Astrocyte (in vitro differentiated cells and primary cell): ENCODE measurements at places on chromosomes 3 and 15.

DNA sequence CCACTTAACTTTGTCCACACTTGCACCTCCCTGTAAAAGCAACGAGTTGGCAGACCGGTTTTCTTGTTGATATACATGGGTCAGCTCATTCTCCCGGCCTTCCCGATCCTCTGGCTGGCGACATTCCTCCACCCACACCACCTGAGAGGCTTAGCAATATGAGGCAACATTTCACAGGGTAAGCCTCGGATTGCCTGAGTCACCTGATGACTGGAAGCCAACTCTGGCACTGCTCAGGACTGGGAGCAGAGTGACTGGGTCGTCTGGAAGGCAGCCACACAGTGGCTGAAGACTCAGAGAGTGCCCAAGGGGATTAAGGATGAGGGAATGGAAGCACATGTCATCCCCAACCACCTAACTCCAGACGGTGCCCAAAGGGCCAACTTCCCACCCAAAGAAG lies 9.8 kb downstream of the HOMER2 start:
- peak; percentile 66 for DNase-seq

GRCh38 chr3:152267831-152268554 lies 736 bp upstream of the MBNL1 start:
- DNase-seq: no peak

- DNase-seq: no peak
These were observed 39.5 kb downstream of the ITPR1 start for GRCh38 chr3:4532535-4533112.

DNA sequence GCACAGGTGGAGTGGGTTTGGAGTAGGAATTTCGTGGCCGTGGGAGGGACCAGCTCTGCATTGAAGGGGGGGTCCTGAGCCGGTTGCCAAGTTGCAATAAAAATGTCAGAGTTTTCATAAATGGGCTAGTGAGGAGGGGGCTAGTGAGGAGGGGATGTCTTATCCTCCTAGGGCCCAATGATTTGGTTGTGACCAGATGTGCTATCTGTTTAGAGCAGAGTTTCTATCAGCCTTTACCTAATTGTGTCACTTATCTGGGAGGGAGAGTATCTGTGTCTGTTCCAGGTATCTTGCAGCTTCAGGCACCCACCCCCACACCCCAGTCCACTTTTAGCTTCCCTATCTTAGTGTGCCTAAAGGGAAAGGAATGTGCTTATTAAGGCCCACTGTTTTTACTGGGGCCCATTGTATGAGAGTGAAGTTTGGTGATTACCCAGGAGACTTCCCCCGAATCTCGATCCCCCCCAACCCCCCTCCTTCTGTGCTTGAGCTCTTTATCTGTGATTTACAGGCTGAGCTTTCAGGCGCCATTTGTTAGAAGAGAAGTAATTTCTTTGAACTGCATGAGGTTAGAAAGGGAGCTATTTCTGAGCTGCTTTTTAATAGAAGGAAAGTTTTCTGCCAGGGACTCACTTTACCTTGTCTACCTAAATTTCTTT lies 42.6 kb downstream of the PPCDC start:
- peak; percentile 39 for DNase-seq

- DNase-seq: no peak
These were observed 11.6 kb upstream of the SSUH2 start for GRCh38 chr3:8656240-8656639.

- DNase-seq: peak; percentile 74
These were observed 50.0 kb downstream of the DNAJB8 start for GRCh38 chr3:128416578-128417211.

DNA sequence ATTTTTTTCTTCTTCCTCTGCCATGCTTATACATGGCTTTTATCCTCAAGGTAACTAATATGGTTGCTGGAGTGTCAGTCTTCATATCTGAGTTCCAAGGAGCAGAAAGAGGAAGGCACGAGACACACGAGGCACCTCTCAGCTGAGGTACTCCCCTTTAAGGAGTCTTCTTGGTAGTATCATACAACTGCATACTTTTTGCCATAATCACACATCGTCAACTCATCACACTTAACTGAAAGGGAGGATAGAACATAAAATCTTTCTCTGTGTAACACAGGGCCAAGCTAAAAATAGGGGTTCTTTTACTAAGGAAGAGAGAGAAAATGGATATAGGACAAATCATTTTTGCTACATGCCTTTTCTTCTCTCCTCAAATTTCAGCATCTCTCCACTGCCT lies 104.2 kb downstream of the OXSM start:
- DNase-seq: no peak

DNA sequence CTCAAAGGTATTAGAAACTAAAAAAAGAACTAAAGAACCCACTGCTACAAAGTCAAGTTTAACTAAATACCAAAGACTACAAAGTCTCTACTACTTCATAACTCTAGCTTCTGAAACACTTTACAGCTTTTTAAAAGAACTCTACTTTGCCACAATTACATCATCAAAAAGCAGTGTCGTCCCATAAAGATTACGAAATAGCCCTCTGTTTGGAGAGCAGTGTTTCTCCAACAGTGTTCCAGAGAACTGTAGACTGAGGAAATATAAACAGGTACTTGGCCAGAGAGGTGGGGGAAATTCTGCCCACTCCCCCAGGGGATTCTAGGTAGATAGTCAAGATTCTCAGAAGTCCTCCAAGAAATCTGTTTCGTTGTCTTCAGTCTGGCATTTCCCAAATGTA lies 225.6 kb downstream of the PDZRN3 start:
- DNase-seq: no peak

GRCh38 chr15:96264351-96264798 lies 66.1 kb upstream of the NR2F2 start:
- DNase-seq: no peak

DNA sequence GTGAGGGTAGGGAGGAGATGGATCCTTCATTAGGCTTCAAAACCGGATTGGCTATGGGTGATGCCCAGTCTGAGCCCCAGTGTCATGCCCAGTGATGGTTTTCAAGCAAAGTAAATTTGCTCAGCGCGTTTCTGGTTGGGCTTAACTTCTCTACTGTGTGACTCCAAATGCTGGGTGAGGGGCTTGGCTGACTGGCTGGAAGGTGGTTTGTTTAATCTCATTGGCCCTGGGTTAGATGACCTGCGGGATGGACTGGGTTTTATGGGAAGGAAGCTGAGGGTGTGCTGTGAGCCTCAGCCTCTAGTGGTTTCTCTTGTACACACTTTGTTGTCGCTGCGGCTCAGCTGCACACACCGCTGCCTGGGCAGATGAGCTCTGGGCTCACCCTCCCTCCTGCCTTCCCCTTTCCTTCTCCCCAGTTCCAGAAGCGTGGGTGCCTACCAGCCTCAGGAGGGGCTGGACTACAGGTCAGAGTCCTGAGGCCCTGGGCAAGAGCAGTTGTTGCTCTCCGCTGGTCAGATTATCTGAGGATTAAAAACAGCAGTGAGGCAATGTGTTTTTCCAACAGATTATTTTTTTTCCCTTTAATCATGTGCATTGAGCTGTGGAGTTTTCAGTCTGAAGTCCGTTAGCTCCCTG lies 18.6 kb downstream of the PDIA5 start:
- no peak for DNase-seq

DNA sequence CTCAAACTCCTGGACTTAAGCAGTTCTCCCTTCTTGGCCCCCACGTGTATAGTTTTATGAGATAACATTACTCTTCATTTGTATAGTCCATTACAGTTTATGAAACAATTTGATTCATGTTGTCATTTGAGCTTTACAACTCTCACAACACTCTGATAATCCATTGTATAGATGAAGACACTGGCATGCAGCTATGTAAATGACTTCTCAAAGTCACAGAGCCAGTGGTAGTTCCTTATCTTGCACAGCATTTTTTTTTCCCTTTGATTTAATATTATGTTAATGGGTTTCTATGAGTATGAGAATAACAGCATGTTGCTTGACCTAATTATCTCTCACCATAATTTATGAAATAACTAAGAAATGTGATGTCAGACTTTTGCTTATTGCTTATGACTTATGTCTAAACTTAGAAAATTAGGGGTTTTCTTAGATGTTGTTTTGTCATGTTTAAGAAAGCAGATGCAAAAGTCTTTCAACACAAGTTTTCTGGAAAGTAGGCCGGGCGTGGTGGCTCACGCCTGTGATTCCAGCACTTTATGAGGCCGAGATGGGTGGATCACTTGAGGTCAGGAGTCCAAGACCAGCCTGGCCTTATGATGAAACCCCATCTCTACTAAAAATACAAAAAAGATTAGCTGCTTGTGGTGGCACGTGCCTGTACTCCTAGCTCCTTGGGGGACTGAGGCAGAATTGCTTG lies 13.3 kb downstream of the VPS8 start:
- DNase-seq: no peak

DNA sequence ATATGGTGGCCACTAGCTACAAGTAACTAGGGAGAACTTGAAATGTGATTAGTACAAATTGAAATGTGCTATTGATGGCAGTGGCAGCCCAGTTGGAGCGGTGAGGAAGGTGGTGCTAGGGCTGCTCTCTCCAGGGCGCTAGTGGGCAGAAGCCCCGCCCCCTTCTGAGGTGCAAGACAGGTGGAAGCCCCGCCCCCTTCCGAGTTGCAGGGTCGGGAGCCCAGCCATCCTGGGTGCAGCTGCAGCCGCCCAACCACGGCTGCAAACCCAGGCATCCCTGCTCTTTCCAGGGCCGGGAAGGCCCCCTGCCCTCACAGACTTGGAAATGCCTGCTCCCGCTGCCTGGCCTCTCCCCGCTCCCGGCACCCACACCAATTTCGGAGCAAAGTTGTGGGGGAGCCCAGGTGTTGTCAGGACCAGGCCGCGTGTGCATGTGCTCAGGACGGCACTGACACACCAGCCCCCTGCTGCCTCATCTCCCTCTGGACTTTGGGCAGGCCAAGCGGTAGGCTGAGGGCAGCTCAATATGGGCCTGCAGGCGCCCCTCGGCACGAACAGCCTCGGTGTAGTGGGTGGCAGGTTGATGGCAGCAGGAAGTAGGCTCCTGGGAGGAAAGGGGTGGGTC lies 10.0 kb downstream of the ATR start:
- DNase-seq: no peak

GRCh38 chr3:28294667-28295413 lies 53.4 kb downstream of the CMC1 start:
- no peak for DNase-seq

- DNase-seq: peak; percentile 90
These were observed 285.8 kb upstream of the SEMA6D start for GRCh38 chr15:47431501-47431900.

GRCh38 chr15:31831596-31831995 lies 198.7 kb upstream of the CHRNA7 start:
- DNase-seq: no peak

GRCh38 chr15:58110999-58111717 lies 27.0 kb upstream of the AQP9 start:
- no peak for DNase-seq

GRCh38 chr15:75176396-75176761 lies 25.3 kb upstream of the C15orf39 start:
- DNase-seq: no peak

DNA sequence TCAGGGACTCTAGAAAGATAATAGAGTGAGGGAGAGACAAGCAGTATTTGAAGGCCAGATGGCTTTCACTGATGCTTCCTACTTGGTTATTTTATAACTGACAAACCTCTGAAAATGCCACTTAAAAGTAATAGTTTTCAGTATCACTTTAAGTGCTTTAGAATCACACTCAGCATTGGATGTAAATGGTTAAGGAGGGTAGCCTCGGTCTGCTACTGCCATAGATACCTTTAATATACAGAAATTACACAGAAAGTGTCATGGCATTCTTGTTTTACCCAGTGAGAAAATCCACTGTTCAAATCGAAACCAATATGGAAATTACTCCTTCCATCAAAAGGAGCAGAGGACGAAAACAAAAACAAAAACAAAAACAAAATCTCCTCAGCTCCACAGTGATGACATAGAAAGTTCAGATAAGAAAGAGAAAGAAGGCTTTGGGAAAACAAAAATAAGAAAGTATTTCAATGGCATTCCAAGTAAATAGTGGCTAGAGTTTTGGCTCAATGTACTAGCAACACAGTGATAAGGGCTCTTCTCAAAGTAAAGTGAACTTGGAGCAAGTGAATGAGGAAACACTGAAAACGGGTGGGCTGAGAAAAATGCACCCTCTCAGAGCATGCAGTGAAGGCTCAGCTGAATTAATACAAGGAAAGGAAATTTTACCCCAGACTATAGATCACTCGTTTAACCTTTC lies 43.2 kb upstream of the CD47 start:
- no peak for DNase-seq

DNA sequence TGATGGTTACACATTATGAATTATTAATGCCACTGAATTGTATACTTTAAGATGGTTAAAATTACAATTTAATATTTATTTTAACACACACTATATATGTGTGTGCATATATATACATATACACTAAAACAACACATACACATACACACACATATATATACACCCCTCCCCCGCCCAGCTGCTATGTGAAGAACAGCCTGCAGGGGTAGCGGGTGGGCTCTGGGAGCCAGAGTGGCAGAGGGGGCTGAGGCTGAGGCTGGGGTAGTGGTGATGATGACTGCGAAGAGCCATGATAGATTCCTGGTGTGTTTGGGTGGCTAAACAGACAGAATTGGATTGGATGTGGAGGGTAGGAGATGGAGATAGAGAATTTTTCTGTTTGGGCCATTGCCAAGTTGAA lies 39.4 kb upstream of the APEH start:
- DNase-seq: no peak

- no peak for DNase-seq
These were observed 724.9 kb downstream of the NLGN1 start for GRCh38 chr3:174122411-174122810.

DNA sequence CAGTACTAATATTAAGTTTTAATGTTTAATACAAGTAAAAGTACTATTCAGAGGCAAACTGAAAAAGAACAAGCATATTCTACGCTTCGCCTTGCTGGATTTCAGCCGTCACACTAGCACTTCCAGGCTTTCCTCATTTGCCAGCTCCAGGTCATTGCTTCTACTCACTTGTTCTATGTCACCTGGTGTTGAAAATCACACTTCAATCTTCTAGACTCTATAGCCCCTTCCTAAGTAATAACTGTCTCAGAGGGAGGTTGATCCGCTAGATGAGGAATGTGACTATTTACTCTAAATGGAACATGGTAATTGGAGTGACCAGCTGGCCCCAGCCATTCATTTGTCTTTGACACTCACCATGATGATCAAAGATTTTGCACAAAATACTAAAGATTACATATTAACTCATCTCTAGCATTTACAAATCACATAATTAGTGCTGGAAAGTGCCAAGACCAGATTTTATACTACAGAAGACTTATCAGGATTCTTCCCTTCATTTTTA lies 92.0 kb downstream of the GAP43 start:
- no peak for DNase-seq

GRCh38 chr3:165523801-165524200 lies 313.4 kb downstream of the BCHE start:
- peak; percentile 68 for DNase-seq
